Dermis blood vessel endothelial cell (primary cell): ENCODE measurements at places on chromosomes 5 and 9. TPM values are rescaled to one million over a fixed set of nuclear protein-coding genes. Genes with fewer than 3 reads are reported as not detected.
A peak's percentile ranks its signal among the peaks of the same experiment; 100 is the strongest.

DNA sequence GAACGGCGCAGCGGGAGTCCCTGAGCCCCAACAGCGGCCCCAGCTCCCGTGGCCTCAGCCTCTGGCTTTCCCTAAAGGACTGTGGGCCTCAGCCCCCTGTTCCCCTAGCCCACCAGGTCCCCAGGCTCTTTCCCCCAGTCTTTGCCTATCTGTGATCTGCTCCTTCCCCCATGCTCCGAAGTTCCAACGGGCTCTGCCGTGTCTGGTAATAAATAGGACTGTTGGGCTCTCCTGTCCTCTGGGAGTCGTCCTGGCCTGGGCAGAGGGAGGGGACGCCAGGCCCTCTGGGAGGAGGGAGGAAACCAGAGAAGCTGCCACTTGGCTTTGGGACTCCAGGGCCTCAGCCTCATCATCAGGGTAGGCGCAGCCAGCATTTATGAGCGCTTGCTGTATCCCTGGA, 28.1 kb downstream of the ADGRD2 start:
- no peak for DNase-seq

FOXD4L5 gene
- 0.09 TPM in 1 of 2 replicates, not detected in the other for total RNA-seq

CAMK2A gene
- total RNA-seq, result not detected in 2 replicates

ADAMTS12 gene
- total RNA-seq, result 1.0 and 2.3 TPM in 2 replicates

DNA sequence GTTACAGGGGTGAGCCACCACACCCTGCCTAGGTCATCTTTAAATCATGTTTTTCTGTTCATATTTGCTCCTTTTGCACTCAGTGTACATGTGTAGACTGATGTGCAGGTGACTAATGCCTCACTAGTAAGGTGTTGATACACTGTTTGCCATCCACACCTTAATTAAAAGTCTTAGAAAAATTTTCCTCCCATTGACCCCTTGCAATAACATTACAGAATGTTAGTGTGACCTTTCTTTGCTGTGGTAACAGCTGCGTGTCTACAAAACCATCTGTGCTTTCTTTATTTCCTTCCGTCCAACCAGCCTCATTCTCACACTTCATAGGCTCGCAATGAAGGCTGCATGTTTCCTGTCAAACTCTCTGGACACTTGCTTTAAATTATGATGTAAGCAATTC, 6.6 kb upstream of the CEMIP2 start:
- DNase-seq, result no peak

RGS7BP gene
- 0.17 and 0.19 TPM in 2 replicates for total RNA-seq

MOB3B gene
- total RNA-seq, result 0.85 and 2.1 TPM in 2 replicates

- DNase-seq, result no peak
Observed at GRCh38 chr9:37694355-37694754, 43.6 kb downstream of the FRMPD1 start.

KCTD16 gene
- under 0.01 and 0.05 TPM in 2 replicates for total RNA-seq

DNA sequence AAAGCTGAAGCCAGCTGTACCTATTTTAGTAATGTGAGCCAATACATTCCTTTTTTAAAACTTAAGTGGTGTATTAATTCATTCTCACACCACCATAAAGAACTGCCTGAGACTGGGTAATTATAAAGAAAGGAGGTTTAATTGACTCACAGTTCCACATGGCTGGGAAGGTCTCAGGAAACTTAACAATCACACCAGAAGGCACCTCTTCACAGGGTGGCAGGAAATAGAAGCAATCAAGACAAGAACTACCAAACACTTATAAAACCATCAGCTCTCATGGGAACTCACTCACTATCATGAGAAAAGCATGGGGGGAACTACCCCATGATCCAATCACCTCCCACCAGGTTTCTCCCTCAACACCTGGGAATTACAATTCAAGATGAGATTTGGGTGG, 21.0 kb downstream of the ESM1 start:
- peak; percentile 49 for DNase-seq

DNA sequence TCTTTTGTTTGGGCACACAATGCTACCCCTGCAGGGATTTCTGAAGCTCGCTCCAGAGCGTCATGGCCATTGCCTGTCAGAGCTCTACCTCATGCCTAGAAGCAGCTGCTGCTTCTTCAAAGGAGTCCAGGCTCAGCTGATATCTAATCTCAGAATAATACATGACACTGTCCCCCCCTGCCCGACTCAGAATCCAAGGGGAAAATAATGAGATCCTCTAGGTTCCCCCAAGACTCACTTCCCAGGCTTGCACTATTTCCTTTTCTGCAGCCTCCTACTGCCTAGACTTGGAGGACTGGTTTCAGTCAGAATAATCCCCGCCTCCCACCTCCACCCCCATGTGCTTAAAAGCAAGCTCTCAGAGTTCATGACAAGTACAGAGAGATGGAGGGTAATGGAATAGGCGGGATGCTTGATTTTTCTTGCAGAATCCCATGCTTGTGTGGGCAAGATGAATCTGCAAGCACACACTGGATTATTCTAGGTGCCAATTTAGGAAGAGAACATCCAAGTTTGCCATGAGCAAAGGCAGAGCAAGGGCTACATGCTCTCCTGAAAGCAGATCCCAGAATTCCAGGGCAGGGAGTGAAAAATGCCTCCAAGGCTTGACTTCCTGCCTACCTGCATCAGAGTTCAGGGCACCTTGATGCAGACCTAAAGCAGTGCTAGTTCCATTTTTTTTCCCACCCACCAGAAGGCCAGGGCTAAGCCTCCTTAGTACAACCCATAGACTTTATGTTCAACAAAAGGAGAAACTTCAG, 97.4 kb upstream of the IFNK start:
- DNase-seq, result no peak
